Thymus (tissue), 14 donors: ENCODE measurements at places on chromosomes 6 and 20.

- no peak for DNase-seq
- peaks cover 58% of the 10 kb centered on the region for H3K4me1 ChIP-seq
- no peaks in the 10 kb centered on the region for H3K27me3 ChIP-seq
These were observed 12.0 kb downstream of the STMN3 start for GRCh38 chr20:63641146-63641791.

- H3K4me3 ChIP-seq: no peak overlapping the region
- H3K4me1 ChIP-seq: peaks cover 11% of the 10 kb centered on the region
- H3K36me3 ChIP-seq: peaks cover 89% of the 10 kb centered on the region
- no peak overlapping the region for H3K27ac ChIP-seq
These were observed 16.1 kb upstream of the RBM38 start for GRCh38 chr20:57374931-57375651.

- peak; percentile 35 for DNase-seq
- H3K4me3 ChIP-seq: no peak overlapping the region
- H3K36me3 ChIP-seq: no peaks in the 10 kb centered on the region
- no peaks in the 10 kb centered on the region for H3K4me1 ChIP-seq
- H3K27ac ChIP-seq: no peak overlapping the region
- no peaks in the 10 kb centered on the region for H3K27me3 ChIP-seq
These were observed 16.8 kb upstream of the ARFGEF2 start for GRCh38 chr20:48904566-48905296.

DNA sequence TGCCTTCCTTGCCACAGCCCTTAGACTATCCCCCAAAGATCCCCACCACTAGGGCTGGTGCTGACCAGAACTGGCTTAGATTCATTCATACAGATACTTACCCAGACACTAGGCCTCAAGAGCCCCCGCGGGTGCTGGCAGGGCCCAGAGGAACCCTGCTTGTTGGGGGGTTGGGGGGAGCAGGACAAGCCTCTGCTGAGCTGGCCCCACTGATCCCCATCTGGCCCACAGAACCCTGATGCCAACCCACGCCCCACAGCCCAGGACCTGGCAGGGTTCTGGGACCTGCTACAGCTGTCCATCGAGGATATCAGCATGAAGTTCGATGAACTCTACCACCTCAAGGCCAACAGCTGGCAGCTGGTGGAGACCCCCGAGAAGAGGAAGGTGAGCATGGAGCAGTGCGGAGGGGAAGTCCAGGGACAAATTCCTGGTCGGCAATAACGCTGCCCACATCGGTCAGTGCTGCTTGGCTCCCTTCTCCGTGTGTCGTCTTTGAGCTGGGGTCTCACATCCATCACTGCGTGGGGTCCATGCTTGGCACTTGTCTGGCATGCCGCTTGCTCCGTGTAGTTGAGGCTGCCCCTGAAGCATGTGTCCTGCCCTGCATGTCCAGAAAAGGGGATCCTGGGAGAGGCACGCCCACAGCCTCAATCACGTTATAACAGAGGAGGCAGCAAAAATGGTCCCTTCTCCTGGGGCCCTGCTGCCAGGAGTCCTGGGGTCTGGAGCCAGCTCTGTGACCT lies 15.5 kb upstream of the MYL9 start:
- H3K27ac ChIP-seq: no peak overlapping the region
- H3K4me1 ChIP-seq: no peaks in the 10 kb centered on the region
- H3K27me3 ChIP-seq: no peaks in the 10 kb centered on the region
- no peak overlapping the region for H3K4me3 ChIP-seq
- DNase-seq: no peak

DNA sequence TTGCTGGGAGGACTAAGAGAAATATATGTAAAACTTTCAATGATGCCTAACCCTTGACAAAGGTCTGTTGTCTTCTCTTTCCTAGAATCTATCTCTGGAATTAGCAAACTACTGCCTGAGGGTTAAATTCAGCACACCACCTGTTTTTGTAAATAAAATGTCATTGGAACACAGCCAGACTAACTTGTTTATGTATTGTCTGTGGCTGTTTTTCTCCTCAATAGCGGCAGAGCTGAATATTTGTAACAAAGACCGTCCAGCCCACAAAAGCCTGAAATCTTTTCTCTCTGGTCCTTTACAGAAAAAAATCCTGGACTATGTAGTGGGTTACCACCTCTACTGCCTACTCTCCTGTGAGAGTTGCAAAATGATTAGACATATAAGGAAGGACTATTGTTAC lies 33.3 kb upstream of the SYNDIG1 start:
- H3K27me3 ChIP-seq: no peaks in the 10 kb centered on the region
- H3K27ac ChIP-seq: no peak overlapping the region
- no peaks in the 10 kb centered on the region for H3K4me1 ChIP-seq
- DNase-seq: no peak
- no peaks in the 10 kb centered on the region for H3K36me3 ChIP-seq
- H3K4me3 ChIP-seq: no peak overlapping the region

DNA sequence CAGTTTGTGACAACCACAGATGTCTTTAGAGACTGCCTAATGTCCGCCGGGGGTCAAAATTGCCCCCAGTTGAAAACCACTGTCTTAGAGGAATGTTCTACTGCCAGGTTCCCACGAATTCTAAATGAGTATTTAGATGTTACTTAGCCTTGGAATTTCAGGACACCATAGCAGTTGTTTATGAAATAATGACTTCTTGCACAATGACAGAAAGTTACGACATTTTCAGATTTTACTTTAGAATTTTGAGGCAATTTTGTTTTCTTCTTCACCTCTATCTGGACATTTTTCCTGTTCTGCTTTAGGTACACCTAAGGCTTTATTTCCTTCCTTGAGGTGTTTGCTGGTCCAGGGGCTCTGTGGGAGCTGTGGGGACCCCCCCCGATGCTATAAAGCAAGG lies 83.4 kb downstream of the CCDC170 start:
- no peaks in the 10 kb centered on the region for H3K36me3 ChIP-seq
- no peaks in the 10 kb centered on the region for H3K4me1 ChIP-seq

- no peaks in the 10 kb centered on the region for H3K36me3 ChIP-seq
- H3K4me3 ChIP-seq: no peak overlapping the region
- no peaks in the 10 kb centered on the region for H3K4me1 ChIP-seq
These were observed 55.3 kb upstream of the CTNNBL1 start for GRCh38 chr20:37638527-37638926.

GRCh38 chr6:49635480-49635879 lies 1.2 kb downstream of the RHAG start:
- H3K4me3 ChIP-seq: no peak overlapping the region
- no peaks in the 10 kb centered on the region for H3K4me1 ChIP-seq
- no peaks in the 10 kb centered on the region for H3K36me3 ChIP-seq
- no peak overlapping the region for H3K27ac ChIP-seq
- H3K27me3 ChIP-seq: no peaks in the 10 kb centered on the region
- no peak for DNase-seq

DNA sequence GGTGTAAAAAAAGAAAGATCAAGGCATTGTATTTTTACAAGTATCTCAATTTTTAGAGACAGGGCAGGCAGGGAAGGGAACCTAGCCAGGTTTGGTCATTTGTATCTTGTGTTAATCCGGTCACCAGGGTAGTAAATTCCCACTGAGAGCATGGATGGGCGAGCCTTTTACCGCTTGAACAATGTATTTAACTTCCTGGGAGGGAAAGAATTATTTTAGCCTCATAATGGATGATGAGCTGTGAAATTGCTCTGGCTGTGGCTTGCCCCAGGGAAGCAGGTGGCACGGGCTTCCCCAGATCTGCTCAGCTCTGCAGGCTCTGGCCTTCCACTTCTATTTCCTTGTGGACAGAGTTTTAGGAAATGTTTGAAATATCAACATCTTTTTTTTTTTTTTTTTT lies 72.9 kb downstream of the TOX2 start:
- no peaks in the 10 kb centered on the region for H3K27me3 ChIP-seq
- peaks cover 13% of the 10 kb centered on the region for H3K4me1 ChIP-seq
- H3K4me3 ChIP-seq: no peak overlapping the region
- H3K36me3 ChIP-seq: no peaks in the 10 kb centered on the region
- no peak for DNase-seq

- H3K36me3 ChIP-seq: no peaks in the 10 kb centered on the region
- H3K4me3 ChIP-seq: no peak overlapping the region
- no peak for DNase-seq
- no peaks in the 10 kb centered on the region for H3K4me1 ChIP-seq
- no peaks in the 10 kb centered on the region for H3K27me3 ChIP-seq
- H3K27ac ChIP-seq: no peak overlapping the region
These were observed 433.7 kb downstream of the MAFB start for GRCh38 chr20:40255365-40255764.

DNA sequence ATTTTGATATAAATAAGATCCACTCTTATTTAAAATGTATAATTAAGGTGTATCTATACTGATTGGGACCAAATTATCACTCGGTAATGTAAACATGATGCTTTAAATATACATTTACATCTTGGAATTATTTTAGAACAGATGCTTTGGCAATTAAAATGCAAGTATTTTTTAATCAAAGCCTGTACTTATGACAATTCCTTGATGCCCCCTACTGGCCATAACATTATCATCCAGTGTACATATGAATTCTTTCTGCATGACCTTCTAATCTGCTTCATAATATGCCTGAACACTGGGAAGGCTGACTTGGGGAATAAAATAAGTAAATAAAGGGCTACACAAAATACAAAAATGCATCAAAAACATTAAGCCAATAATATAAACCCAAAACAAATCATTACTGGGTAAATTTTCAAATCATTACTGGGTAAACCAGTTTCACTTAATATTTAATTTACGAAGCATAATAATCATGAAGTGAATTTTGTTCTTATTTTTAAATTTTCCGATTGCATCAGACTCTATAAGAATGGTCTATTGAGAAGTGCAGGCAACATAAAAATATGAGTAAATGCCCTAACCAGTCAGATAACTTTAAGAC lies 65.1 kb downstream of the CGA start:
- no peaks in the 10 kb centered on the region for H3K27me3 ChIP-seq
- H3K27ac ChIP-seq: no peak overlapping the region
- H3K4me3 ChIP-seq: no peak overlapping the region
- peak; percentile 2 for DNase-seq

DNA sequence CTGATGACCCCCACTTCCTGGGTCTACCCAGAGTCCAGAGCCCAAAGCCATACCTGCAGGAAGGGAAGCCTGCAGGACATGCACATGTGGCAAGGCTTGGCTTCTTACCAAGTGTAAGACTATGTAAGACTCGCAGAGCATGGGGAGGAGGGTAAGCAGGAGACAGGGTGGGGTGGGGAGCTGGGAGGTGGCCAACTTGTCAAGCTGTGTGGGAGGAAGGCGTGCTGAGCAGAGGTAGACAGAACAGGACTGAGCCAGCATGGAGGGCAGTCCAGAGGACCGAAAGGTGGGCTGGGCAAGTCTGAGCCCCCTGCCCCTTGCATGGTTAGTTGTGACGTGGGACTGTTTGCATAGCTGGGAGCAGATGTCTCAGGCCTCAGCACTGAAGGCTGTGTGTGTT lies 53.4 kb upstream of the RNF24 start:
- no peak overlapping the region for H3K4me3 ChIP-seq
- H3K36me3 ChIP-seq: no peaks in the 10 kb centered on the region
- H3K27ac ChIP-seq: no peak overlapping the region
- DNase-seq: no peak

DNA sequence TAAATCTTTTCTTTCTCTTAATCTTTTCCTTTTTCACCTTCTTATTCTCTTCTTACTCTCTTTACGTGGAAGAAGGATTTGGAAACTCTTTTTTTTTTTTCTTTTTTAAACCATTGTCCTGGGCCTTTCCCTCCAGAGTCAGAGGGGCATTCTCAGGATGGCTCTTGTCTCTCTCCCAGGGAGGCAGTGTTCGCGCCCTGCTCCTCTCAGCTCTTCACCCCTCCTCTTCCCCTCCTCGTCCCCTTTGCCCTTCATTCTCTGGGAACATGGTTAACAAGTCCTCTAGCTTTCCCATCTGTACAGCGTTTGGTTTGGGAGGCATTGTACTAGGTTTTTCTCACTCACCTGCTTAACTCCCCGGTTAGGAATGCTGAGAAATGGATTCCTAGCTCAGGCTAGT lies 52.0 kb upstream of the TFB1M start:
- no peaks in the 10 kb centered on the region for H3K36me3 ChIP-seq
- H3K4me3 ChIP-seq: no peak overlapping the region
- no peak for DNase-seq
- H3K27me3 ChIP-seq: no peaks in the 10 kb centered on the region

- H3K27ac ChIP-seq: no peak overlapping the region
- no peak for DNase-seq
- no peaks in the 10 kb centered on the region for H3K36me3 ChIP-seq
- no peaks in the 10 kb centered on the region for H3K4me1 ChIP-seq
- H3K4me3 ChIP-seq: no peak overlapping the region
These were observed 42.3 kb downstream of the MYLK4 start for GRCh38 chr6:2708456-2708855.

DNA sequence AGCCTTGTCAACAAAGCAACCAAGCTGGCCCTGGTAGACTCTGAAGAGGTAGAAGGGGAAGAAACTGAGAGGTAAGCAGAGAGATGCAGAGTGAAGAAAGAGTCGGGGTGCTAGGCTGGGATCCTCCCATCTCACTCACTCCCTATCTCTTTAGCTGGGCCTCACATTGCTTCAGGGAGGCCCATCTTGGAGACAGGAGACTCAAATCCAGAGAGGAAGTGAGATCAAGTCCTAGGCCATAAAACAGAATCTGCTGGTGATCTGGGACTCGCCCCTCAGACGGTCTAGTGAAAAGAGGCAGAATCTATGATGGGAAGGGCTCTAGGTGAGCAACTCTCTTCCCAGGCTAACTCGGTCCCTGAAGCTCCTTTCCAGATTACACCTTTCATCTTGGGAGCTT lies 659 bp upstream of the GUCA1B start:
- H3K27ac ChIP-seq: no peak overlapping the region
- no peaks in the 10 kb centered on the region for H3K27me3 ChIP-seq
- no peak overlapping the region for H3K4me3 ChIP-seq
- no peaks in the 10 kb centered on the region for H3K36me3 ChIP-seq

GRCh38 chr20:37943501-37944455 lies 40.9 kb downstream of the VSTM2L start:
- H3K27me3 ChIP-seq: no peaks in the 10 kb centered on the region
- no peak for DNase-seq
- no peaks in the 10 kb centered on the region for H3K36me3 ChIP-seq
- H3K4me3 ChIP-seq: no peak overlapping the region
- no peaks in the 10 kb centered on the region for H3K4me1 ChIP-seq

DNA sequence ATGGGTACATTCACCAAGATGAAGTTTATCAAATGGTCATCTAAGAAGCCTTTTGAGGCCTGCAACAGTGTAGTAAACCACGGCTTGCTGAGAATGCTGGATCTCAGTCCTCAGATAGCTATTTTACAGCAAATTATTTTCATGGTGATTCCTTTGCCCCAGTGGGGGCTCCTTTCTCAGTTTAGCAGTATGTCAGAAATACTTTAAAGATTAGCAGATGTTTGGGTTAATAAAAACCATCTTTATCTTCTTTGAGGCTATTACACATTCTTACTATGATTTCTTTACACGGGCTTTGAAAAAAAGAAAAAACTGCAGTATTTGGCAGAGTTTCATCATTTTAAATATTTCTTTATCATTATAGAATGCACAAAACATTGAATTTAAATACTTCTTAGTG lies 10.7 kb downstream of the MYLIP start:
- no peak overlapping the region for H3K4me3 ChIP-seq
- H3K27me3 ChIP-seq: no peaks in the 10 kb centered on the region
- H3K36me3 ChIP-seq: peaks cover 18% of the 10 kb centered on the region
- DNase-seq: no peak
- H3K4me1 ChIP-seq: peaks cover 11% of the 10 kb centered on the region
